NCI-H187 treated with DMSO at 0.1 percent for 48 hours (cell line): ENCODE measurements at places on chromosomes 12 and 14.

- DNase-seq: no peak
Observed at GRCh38 chr14:79629411-79630287, 581.7 kb downstream of the DIO2 start.

GRCh38 chr14:92744198-92744597, 4.2 kb downstream of the LGMN start:
- DNase-seq: no peak

GRCh38 chr12:132662901-132663755, 24.0 kb downstream of the POLE start:
- no peak for DNase-seq

- no peak for DNase-seq
Observed at GRCh38 chr14:63614679-63615363, 26.9 kb downstream of the WDR89 start.

- no peak for DNase-seq
Observed at GRCh38 chr14:22650960-22651521, 6.9 kb upstream of the OR6J1 start.
